CD4-positive, alpha-beta T cell (primary cell): ENCODE measurements at places on chromosomes 3 and 15.
A peak's percentile ranks its signal among the peaks of the same experiment; 100 is the strongest.

DNA sequence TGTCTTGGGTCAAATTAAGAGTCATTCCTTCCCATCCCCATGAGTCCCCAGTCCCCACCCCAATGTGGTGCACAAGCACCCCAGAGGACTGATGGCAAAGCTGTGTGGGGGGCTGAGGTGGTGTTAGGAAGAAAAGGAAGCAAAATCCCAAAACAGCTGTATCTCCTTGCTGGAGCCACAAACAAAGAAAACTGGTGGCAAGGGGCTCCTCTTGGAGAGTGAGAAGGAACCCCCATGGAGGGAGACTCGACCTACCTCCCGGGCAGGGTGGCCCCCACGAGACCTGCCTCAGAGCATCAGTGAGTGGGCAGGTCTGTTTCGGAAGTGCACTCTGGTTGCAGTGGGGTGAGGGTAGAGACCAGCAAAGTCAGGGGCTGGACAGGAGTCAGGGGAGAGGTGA lies 29.2 kb downstream of the PRR23E start:
- no peaks in the 10 kb centered on the region for H3K4me1 ChIP-seq
- H3K27me3 ChIP-seq = peaks cover 7% of the 10 kb centered on the region
- no peak for DNase-seq
- H3K27ac ChIP-seq = no peak overlapping the region

DNA sequence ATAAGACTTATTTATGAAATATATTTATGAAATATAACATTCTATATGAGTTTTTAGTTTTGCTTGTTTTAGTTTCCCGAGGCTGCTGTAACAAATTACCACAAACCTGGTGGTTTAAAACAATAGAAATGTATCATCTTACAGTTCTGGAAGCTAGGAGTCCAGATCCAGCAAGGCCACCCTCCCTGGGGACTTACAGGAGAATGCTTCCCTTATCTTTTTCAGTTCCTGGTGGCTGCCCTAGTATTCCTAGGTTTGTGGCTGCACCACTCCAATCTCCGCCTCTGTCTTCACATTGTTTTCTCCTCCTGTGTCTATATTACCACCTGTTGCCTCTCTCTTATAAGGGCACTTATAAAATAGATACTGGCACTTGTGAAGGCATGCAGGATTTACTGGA lies 877.8 kb downstream of the TUSC7 start:
- H3K27me3 ChIP-seq = no peaks in the 10 kb centered on the region
- DNase-seq = no peak
- H3K4me1 ChIP-seq = no peaks in the 10 kb centered on the region
- no peak overlapping the region for H3K4me3 ChIP-seq

DNA sequence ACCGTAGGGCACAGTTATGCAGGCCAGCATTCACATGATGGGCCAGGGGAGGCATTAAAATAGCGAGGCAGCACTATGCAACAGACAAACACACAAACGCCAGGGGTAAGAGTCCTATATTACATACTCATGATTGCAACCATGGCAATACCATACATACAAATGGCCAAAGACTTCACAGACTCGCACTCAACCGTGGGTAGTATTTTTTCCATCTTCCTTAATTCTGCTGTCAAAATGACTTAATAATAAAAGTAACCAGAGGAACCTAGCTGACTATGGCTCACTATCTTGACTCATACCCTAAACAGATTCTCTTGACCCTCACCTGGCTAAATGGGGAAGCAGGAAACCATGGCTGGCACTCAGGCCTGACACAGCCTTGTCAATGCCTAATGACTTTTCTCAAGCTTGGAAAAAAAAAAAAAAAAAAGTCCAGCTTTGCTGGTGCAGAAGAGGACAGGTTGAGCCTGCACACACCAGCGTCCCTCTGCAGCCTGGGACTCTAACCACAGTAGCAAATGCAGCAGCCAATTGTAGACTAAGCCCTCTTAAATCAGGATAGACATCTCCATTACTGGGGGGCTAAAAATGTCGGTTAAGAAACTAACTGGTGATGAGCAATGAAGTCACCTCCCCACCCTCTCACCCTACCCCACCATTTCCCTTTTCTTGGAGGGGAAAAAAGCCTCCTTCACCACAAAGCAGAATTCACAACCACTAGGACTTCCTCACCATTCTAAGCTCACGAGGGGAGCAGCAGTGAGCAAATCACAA lies 23.1 kb downstream of the CCDC12 start:
- H3K27ac ChIP-seq = no peak overlapping the region
- DNase-seq = no peak
- no peaks in the 10 kb centered on the region for H3K36me3 ChIP-seq

DNA sequence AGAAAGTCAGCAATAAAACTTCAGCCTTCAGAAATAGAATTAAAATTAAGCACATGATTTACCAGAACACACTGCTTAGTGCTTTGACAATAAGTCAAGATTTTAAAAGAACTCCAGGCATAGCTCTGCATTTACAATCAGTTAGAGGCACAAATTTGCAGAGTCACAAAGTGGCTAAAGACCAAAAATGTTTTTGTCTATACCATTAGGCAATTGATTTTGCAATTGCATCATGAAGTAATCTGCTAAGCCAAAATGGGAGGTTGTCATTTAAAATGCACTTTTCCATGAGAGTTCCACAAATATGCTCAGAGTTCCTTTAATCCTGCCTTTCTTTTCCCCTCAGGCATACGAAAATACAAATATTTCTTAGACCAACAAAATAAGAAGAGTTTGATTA lies 10.1 kb upstream of the DCP1A start:
- H3K27ac ChIP-seq = no peak overlapping the region
- H3K27me3 ChIP-seq = no peaks in the 10 kb centered on the region
- no peak overlapping the region for H3K4me3 ChIP-seq
- DNase-seq = no peak
- H3K36me3 ChIP-seq = no peaks in the 10 kb centered on the region
- no peaks in the 10 kb centered on the region for H3K4me1 ChIP-seq

DNA sequence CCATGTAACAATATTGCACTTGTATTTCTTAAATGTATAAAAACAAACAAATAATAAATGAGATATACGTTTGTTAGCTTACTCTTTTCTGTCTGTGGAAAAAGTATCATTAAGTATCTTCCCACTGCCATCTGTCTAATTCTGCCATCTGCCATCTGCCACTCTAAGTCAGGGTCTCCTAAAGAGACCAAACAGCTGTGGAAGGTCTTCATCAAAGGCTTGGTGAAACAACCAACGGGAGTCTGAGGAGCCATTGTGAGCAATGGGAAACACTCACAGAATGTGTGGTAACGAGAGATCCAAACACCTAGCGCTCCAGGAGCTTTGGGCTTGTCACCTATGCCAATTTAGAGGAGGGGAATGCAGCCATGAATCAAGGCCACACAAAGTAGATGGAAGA lies 28.7 kb upstream of the PFN2 start:
- no peaks in the 10 kb centered on the region for H3K36me3 ChIP-seq
- no peak for DNase-seq
- no peaks in the 10 kb centered on the region for H3K4me1 ChIP-seq
- no peaks in the 10 kb centered on the region for H3K27me3 ChIP-seq
- H3K4me3 ChIP-seq = no peak overlapping the region
- no peak overlapping the region for H3K27ac ChIP-seq

DNA sequence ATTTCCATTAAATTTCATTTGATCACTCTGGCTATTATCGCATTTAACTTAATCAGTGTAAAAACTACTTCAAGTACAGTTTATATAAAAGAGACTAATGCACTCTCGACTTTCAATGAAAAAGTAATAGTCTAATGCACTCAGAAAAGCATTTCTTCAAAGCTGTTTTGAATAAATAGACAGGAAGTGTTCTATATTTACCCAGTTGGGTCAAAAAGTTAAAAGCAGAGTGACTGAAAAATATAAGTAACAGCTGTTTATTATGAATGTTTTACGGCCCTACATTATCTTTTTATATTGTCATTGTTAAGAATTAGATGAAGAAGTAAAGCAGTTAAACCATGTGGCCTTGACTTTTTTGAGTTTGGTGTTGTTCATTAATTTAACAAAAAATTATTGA lies 391.8 kb downstream of the ZPLD1 start:
- H3K27ac ChIP-seq = no peak overlapping the region
- no peak overlapping the region for H3K4me3 ChIP-seq
- no peaks in the 10 kb centered on the region for H3K4me1 ChIP-seq
- H3K36me3 ChIP-seq = no peaks in the 10 kb centered on the region
- DNase-seq = no peak

- peaks cover 12% of the 10 kb centered on the region for H3K4me1 ChIP-seq
- H3K27me3 ChIP-seq = no peaks in the 10 kb centered on the region
- H3K36me3 ChIP-seq = no peaks in the 10 kb centered on the region
These were observed 6.5 kb downstream of the STT3B start for GRCh38 chr3:31539275-31539674.

DNA sequence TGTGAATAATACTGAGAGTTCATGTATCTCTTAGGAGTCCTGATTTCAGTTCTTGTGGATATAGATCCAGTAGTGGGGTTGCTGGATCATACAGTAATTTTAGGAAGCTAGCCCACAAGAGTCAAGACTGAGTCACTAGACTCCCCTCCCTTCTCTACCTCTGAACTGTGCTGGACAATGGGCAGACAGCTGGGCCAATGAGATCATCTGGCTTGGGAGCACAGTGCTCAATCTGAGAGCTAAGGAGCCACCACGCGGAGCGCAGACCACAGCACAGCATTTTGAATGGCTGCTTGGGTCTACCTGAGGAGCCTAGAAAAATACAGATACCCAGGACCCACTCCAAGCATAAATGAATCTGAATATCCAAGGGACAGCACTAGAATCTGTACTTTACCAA lies 32.5 kb downstream of the WNT5A start:
- no peaks in the 10 kb centered on the region for H3K27me3 ChIP-seq
- H3K36me3 ChIP-seq = no peaks in the 10 kb centered on the region
- H3K27ac ChIP-seq = no peak overlapping the region

DNA sequence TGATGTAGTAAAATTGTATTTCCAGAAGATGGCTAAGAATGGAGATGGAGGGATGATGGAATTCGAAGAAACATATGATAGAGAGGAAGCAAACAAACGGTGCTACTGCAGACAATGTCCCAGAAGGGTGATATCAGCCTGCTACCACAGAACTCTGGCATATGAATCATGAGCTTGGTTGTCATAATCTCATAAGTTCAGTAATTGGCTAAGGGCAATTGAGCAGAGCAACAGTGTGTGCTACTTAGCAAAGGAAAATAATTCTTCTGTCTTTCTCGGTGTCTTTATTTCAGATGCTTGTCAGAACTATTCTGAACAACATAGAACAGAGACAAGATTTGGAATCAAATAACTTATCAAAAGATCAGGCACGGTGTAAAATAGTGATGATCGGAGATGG lies 407.3 kb downstream of the GBE1 start:
- H3K36me3 ChIP-seq = no peaks in the 10 kb centered on the region
- no peaks in the 10 kb centered on the region for H3K4me1 ChIP-seq
- H3K27ac ChIP-seq = no peak overlapping the region
- no peak for DNase-seq

DNA sequence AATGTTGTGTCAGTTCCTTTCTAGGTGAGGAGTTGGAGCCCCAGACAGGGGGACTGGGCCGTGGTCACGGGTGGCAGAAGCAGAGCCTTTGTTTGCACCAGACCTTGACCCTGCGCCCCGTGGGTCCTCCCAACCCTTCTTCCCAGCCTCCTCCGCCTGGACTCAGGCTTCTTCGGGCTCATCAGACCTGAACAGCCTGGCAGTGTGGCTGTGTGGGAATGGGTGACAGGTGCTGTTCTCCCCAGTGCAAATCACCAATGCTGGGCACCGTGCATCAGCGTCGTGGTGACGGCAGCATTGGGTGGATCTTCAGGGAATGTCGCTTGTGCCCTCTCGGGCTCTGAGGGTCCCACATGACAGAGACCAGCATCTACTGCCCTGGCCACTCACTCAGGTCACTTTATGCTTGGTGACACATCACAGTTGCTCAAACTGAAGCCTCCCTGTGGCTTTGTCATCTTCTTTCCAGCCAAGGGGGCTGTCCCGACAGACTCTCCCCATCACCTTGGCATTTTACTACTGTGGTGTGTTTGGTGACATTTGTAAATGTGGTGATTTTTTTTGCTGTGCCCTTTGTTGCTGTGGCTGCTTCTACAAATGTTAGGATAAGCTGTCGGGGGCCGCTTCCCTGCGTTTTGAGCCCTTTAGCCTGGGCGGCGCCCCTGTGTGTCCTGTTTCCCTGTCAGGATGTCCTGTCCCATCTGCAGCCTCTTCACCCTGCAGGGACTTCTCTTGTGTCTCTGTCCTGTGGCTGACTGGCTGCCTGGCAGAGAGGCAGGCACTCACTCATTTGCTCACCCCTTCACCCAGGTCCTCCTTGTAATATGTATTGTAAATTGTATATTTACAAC lies 14.5 kb downstream of the APBA2 start:
- peaks cover 44% of the 10 kb centered on the region for H3K4me1 ChIP-seq
- H3K36me3 ChIP-seq = no peaks in the 10 kb centered on the region
- no peak overlapping the region for H3K4me3 ChIP-seq
- DNase-seq = no peak

GRCh38 chr3:148307443-148307843 lies 390.3 kb upstream of the AGTR1 start:
- DNase-seq = no peak
- no peaks in the 10 kb centered on the region for H3K4me1 ChIP-seq

DNA sequence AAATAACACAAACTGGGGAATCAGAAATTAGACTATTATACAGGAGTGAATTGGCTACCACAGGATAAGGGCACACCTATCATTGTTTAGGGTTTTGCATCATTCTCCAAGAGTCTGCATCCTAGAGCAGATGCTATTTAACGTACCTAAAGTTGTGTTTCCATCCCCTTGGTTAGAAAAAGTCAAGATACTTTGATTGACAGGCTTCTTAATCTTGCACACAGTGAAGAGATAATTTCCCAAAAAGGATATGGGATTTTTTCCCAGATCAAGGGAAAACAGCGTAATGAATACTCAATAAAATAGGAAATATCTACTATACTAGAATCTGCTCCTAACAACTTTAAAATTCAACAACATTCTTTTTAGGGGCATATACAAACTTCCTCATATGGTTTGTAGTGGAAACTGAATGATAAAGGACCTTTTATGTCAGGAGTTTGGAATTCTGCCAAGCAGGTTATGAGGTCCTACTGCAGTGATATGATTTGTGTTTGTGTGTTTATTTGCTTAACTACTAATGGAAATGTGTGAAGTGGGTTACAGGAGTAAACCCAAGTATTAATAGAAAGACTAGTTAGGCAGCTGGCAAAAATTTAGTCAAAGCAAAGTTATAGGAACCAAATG lies 124.1 kb upstream of the MME start:
- H3K4me1 ChIP-seq = no peaks in the 10 kb centered on the region
- no peaks in the 10 kb centered on the region for H3K36me3 ChIP-seq
- no peak for DNase-seq
- H3K4me3 ChIP-seq = no peak overlapping the region
- H3K27ac ChIP-seq = no peak overlapping the region
- no peaks in the 10 kb centered on the region for H3K27me3 ChIP-seq

GRCh38 chr3:146818866-146819265 lies 213.7 kb upstream of the PLSCR5 start:
- H3K4me1 ChIP-seq = no peaks in the 10 kb centered on the region
- H3K4me3 ChIP-seq = no peak overlapping the region
- H3K27me3 ChIP-seq = no peaks in the 10 kb centered on the region
- no peak for DNase-seq
- no peak overlapping the region for H3K27ac ChIP-seq

GRCh38 chr3:42214565-42215283 lies 51.3 kb downstream of the CCK start:
- peaks cover 46% of the 10 kb centered on the region for H3K4me1 ChIP-seq
- H3K4me3 ChIP-seq = no peak overlapping the region
- H3K27ac ChIP-seq = peak overlapping the region; percentile 44
- no peaks in the 10 kb centered on the region for H3K27me3 ChIP-seq
- DNase-seq = no peak
- peaks cover 4% of the 10 kb centered on the region for H3K36me3 ChIP-seq

GRCh38 chr3:155676252-155676981 lies 68.5 kb downstream of the PLCH1 start:
- no peak overlapping the region for H3K4me3 ChIP-seq
- no peak overlapping the region for H3K27ac ChIP-seq
- no peak for DNase-seq
- no peaks in the 10 kb centered on the region for H3K36me3 ChIP-seq
